ENCODE measurements at places on chromosomes 1 and 21.

DNA sequence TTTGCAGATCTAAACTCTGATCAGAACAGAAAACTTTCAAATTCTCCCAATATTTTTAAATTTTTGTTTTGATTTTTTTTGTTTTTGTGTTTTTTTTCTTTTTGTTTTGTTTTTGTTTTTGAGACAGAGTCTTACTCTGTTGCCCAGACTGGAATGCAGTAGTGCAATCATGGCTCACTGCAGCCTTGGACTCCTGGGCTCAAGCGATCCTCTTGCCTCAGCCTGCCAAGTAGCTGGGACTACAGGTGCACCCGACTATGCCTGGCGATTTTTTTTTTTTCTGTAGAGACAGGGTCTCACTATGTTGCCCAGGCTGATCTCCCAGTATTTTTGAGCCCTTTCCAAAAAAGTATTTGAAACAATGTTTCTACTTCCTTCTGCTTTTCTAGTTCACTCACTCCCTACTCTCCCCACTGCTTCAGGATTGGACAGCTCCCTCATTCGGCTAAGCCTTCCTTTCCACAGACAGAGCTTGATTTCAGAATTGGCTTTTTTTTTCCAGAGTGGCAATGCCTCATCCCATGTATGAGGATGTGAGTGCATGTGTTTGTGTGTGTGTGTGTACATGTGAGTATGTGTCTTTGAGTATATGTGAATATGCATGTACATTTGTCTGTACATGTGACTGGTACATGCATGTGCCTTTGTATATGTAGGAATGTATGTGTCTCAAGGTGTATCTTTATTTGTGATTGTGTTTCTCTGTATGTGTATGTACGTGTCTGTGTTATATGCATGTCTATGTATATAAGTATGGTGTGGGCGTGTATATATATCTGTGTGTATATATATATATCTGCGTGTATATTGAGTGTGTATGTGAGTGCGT is 11.9 kb downstream of the LHX4 start:
- no peak for DNase-seq

DNA sequence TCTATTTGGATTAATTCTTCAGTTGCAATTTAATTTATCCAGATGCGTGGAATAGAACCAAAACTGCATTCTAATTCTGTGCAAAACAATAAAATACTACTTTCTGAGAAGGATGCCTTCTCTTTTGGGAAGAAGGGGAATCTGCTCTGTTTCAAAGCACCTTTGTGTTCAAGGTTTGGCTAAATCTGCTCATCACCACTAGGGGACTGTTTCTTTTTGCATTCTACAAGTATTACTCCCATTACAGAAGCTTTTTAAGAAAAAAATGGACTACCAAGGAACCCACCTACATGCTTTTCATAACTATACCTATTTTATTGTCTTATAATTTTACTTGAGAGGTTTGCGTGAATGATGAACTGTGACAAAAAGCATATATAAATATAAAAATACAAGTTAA is 18.2 kb downstream of the MRPS6 start:
- no peak for DNase-seq

DNA sequence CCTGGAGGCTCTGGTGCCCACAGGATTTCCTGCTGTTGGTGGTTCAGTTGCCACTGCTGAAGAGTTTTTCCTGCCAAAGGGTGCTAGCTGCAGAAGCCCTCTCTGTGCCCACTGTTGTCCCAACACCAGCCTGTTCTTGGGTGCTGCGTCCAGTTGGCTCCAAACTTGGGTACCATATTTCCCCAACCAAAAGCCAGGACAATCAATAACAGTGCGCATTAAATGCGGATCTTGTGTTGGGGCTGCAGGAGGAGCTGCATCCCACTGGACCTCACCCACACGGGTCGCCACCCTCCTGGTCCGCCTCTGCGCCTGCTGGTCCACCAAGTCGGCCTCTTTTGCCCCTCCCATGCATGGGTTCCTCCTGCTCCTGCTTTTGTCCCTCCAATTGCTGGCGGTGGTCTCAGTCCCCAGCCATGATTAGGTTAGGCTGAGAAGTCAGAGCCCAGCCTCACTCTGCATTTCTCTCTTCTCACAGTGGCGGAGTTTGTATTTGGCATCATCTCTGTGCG is 9.8 kb downstream of the ABCG1 start:
- DNase-seq: no peak

DNA sequence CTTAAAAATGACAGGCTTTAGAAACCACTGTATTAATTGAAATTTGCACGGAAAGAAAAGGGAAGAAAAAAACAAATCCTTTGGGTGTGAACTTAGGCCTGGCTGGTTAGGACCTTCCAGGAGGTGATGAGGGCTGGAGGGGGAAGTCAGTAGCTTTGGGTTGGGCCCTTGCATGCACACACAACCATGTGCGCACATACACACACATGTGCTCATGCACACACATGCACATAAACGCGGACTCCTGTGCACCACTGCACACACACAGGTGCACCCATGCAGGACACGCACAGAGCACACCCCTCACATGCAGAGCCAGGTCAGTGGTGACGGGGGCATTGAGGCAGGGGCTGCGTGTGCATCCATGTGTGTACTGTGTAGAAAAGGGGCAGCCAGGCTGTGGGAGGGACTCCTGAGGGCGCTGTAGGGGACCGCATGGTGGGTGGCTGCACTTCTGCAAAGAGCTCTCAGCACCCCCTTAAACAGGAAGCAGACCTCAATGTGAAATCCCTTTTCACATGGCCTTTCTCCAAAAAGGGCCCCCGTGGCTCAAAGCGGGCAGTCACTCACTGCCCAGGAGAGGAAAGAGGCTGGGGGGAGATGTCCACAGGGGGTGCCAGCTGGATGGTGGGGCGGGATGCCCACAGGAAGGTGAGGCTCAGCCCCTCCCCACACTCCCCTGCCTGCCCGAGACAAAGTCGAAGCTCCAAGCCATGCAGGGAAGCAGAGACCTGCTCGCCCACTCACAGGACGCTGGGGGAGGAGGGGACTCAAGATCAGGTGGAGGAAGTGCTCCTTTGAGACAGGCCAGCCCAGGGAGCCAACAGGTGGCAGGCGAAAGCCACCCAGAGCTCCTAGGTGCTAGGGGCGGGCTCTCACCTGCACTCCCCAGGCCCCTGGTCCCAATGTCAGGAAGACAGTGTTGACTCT is 95.2 kb downstream of the ITPKB start:
- no peak for DNase-seq

GRCh38 chr1:2837823-2838222 is 36.3 kb upstream of the TTC34 start:
- DNase-seq: no peak

All from activated CD8-positive, alpha-beta memory T cell treated with anti-CD3 and anti-CD28 coated beads for 4 hours (primary cell).